Stimulated activated CD4-positive, alpha-beta T cell treated with anti-CD3 and anti-CD28 coated beads, Interleukin-1b, Interleukin-23, amount 100 ng/mL, for 1 hour (primary cell): ENCODE measurements at places on chromosomes 3 and 15.

DNA sequence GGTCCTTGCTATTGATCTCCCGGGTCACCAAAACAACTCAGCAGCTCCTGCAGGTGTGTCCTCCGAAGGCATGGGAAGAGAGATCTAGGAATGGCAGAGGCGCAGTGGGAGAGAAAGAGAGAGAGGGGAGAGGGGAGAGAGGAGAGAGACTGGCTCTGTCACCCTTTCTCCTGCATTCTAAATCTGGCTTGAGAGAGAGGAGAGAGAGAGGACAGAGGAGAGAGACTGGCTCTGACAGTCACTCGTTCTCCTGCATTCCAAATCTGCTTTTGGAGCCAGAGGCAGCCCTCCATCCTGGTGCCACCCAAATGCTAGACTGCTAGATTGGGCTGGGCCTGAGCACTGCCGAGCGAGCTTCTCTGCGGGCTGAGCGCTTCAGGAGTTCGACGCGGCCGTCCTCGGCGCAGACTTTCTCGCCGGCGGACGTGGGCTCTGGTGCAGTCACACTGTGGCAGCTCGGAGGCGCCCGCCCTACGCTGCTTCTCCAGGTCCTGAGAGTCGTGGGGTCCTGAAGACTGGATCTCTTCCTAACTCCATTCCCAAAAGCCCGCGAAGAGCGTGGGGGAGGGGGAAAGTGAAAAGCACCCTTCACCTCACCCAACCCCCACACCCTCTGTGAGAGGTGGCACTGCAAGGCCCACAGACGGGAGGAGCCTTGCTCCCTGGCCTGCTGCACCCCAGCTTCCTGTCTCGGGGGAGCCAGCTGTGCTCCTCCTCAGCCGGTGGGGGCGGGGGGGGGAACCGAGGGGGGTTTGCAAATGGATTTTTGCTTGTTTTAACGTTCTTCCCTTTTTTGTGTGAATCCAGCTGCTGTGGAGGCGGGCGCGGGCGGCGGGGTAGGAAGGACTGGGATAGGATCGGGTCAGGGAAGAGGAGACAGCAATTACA is 222.3 kb downstream of the MEIS2 start:
- DNase-seq, result no peak

DNA sequence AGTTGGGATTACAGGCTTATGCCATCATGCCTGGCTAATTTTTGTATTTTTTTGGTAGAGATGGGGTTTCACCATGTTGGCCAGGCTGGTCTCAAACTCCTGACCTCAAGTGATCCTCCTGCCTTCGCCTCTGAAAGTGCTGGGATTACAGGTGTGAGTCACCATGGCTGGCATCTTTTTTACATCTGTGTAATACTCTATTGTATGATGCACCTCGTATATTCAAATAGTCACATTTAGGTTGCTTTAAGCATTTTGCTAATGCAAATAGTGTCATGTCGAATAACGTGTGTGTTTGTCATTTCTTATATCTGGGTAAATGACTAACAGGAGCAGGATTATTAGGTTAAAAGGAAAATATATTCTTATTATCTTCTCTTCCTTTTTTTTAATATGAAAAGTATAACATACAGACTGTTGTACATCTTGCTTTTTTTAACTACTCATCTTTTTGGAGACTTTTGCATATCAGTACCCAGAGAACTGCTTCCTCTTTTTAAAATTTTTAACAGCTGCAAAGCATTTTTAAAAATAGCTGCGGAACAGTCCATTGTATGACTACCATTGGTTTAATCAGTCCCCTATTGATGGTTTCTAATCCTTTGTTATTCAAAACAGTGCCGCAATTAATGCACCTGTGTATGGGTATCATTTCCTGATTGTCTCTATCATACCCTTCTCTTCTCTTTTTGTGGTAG is 13.4 kb downstream of the SCAMP5 start:
- no peak for DNase-seq

GRCh38 chr3:113211330-113212149 is at the start of gene BOC:
Gene BOC, plus strand, starts transcription at chr3:113211557. Its CDS starts 38,246 bp downstream, at chr3:113249803.
- no peak for DNase-seq

- DNase-seq, result no peak
These were observed 25.6 kb downstream of the CDCP1 start for GRCh38 chr3:45120359-45121158.

- DNase-seq, result no peak
These were observed 246.5 kb upstream of the GOLIM4 start for GRCh38 chr3:168341956-168342936.

GRCh38 chr15:92910451-92910850 is 10.3 kb downstream of the CHD2 start:
- no peak for DNase-seq

- no peak for DNase-seq
These were observed 4.1 kb downstream of the GAP43 start for GRCh38 chr3:115627180-115628074.

DNA sequence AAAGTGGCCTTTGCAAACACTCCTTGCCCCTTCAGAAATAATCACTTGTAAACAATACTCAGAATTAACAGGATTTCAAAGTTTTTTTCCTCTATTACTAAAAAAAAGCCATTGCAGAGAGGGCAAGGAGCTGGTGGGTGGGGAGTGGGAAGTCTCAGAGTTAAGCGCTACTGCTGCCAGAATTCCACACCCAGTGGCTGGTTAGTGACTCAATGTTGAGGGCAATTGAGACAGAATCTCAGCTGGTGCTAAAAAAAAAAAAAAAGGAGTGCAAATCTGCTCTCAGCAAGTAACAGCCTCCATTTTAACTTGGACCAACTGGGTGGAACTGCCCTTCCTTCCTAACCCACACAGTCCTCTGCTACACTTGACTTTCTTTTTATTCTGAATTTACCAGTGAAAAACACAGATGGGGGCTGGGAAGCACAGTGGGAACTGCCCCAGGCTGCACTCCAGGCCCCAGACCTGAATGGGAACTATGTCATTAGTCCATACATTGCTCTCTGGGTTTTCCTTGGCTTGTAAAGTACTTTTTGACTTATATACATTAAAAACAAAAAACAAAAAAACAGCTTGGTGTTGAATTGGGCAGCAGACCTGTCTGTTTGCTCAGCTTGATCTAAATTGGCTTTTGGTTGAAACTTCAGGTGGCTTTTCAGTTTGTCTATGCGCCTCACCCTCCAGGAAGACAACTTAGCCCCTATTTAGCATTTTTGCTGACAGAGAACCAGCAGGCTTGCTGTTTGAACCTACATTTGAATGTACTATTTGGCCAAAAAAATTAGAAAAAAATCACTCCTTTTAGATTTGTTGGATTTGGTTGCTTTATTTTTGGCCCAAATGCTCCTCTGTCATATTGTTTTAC is 357.8 kb upstream of the TBL1XR1 start:
- no peak for DNase-seq

GRCh38 chr3:89238846-89239245 is 131.4 kb downstream of the EPHA3 start:
- DNase-seq, result no peak

- no peak for DNase-seq
These were observed 412.0 kb downstream of the CNTN4 start for GRCh38 chr3:2510591-2511145.

DNA sequence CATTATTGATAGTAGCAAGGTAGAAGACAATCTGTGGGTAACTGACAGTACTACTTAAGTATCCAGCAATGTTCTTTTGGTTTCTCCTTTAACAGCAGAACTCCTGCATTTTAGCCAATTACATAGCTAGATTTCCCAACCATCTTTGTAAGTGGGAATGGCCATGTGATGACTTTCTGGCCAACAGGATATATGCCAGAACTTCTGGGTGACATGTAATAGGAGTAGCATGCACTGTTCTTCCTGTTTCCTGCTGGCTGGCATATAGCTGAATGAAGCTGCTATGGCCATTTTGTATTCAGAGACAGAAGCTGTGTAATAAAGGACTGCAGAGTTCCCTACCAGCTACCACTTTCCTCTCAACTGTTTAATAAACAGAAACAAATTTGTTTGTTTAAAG is 18.0 kb downstream of the SPICE1 start:
- no peak for DNase-seq

DNA sequence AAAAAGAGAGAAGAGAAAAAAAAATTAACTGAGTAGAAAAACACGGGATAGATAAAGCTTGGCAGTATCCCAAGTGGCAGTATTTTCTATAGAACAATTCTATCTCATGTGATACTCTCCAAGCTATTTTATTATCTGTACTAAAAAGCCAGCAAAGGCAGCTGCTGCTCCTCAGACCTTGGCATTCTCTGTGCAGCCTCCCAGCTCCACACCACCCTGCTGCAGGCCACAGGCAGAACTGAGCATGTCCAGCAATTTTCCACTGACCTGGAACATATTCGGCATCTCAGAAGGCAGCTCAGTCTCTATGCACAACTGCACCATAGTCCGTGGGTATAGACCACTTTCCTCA is 1161.4 kb downstream of the IGSF11 start:
- no peak for DNase-seq

- DNase-seq, result no peak
These were observed 372.5 kb downstream of the NLGN1 start for GRCh38 chr3:173770011-173770410.

GRCh38 chr3:180250172-180250571 is 213.4 kb upstream of the PEX5L start:
- DNase-seq, result no peak

- no peak for DNase-seq
These were observed 210.5 kb upstream of the TLE3 start for GRCh38 chr15:70308011-70308734.

DNA sequence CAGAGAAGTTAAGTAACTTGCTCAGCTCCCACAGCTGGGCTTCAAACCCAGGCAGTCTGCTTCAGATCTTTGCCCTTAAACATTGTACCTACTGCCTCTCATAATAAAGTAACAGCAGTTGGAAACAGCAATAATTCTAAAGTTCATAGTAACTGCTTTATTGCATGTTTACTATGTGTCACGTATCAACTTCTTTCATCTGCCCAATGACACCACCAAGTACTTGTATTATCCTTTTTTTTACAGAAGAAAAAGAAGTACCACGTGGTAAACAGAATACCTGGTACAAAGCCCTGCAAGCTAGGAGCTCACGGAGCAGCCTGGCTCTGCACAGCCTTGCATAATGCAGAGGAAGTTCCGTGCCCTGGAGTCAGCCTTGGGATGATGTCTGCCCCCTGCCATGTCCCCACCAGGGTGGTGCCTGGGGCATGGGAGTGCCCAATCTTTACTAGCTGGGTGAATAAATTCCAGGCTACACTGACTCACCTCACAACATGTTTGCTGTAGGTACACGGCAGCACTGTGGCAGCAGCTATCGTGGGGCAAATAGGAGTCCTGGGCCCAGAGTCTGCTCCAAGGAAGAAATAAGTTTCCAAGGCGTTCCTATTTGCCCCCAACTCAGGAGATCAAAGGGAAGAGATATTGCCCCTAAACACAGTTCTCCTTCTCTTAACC is 77.2 kb downstream of the LDHAL6B start:
- DNase-seq, result no peak

- no peak for DNase-seq
These were observed 202.8 kb downstream of the CADM2 start for GRCh38 chr3:85161544-85161943.

DNA sequence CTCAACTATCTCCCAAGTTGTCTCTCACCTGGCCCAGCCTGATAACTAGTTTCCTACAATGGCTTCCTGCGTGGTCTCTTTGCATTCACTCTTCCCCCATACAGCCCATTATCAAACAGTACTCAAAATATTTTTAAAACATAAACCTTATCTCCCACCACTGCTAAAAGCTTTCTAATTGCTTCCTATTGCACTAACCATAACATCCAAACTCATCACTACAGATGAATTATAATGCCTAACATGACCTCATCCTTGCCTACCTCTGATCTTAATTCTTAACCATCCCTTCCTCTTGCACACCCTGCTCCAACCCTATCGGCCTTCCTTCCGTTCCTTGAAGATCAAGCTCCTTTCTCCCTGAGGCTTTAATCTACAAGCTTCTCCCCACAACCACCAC is 17.0 kb downstream of the ACAP2 start:
- no peak for DNase-seq

- DNase-seq, result no peak
These were observed 61.0 kb downstream of the POLR2M start for GRCh38 chr15:57767481-57767880.

GRCh38 chr3:12334786-12335185 is 45.9 kb downstream of the PPARG start:
- no peak for DNase-seq

DNA sequence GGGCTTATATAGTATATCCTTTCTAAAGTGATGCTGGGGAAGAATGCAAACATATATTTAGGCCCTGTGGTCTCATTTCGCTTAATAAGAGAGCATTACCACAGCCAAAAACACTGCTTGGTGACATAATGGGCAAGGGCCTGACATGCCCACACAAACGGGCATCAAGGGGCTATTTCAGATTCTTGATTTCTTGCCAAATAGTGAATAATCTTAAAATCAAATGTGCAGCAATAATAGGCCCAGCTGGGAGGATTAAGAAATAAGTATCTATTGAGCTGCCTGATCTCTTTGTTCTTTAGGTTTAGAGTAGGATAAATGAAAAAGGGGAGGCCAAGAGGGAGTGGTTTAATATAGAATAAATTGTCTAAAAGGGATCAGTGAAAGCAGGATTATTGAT is 241.0 kb upstream of the GBE1 start:
- DNase-seq, result no peak

DNA sequence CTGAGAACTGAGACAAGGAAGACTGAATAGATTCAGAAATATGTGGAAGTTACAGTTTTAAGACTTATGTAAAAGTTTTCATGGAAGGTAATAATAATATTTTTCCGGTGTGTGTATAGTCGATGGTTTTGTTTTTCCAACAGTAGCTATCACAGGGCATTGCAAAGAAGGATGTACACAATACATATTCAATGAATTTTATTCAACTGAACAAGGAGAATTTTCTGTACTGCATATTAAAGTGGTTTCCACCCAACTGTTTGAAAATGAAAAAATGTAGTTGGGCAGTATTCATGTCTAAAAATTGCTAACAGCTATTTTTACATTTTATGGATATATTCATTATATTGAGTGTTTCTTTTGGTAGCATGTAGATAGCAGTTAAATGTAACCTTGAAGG is 350.3 kb upstream of the ATP10A start:
- no peak for DNase-seq

DNA sequence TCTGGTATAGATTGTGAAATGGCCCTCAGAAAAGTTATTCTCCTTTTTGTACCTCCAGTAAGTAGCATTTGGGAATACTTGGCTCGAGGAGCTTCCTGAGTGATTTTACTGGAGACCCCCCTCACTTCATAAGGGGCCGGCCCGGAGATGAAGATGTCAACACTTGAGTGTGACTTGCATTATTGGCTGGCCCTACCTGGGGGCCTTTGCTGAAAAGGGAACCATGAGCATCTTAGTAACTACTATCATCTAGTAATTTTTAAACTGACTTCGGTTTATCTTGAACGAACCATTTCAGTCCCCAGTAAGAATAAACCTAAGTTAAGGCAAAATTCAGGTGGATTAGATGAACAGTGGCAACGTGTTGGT is 1.3 kb downstream of the FAIM start:
- no peak for DNase-seq
